NCI-H69 (cell line): ENCODE measurements at places on chromosomes 3 and 15.

DNA sequence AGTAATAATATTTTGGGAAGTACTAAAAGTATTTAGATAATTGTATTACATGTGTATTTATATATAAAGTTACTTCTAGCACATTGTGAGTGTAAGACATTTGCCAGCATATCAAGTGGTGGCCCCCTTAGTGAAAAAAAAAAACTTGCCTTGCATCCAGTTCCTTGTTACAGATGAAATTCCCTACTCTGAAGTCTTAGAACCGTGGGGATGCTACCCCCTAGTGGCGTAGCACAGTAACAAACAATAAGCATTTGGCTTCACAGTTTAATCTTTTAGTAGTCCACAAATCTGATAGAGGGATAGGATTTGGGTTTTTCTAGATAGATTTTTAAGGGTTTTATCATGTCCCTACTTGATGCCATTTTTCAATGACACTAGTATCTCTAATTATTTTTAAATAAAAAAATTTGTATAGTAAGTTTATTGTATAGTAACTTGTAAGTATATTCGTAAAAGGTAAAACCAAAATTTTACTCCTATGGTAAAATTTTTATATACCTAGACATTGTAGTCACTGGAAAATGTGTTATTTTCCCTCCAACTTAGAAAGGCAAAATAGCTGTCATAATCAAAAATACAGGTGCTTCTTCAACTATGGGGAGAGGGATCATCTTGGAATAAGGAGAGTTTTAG, 14.3 kb downstream of the SMC4 start:
- DNase-seq, result peak; percentile 70

DNA sequence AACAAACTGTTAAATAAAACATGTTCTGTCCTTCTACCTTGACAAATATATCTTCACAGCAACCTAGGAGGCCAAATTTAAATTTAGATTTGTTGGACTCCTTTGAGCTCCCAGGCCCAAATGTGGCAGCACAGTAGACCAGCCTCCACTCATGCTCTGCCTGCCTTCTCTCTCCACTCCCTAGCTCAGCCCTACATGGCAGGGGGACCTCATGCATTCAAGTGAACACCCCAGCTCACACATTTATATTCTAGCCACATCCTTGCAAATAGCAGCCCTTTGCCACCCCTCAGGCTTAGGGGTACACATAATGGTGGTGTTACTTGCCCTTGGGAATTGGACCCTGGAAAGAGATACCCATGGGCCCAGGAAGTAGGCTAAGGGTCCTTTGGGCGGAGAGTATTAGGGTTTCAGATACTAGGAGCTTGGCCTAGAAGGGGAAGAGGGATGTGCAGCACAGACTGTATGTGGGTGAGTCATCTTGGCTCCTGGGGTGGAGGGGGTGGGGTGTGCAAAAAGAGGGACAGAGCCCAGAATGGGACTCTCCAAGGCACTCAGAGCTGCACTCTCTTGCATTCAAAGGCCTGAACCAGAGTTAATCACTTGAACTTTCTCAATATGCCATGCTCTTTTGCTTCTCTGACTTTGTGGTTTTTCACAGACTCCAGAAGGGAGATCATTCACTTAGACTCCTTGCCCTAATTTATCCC, 268.4 kb upstream of the ROPN1 start:
- DNase-seq, result peak; percentile 51

GRCh38 chr3:37937156-37937555, 53.4 kb upstream of the VILL start:
- DNase-seq, result no peak

GRCh38 chr15:60720493-60721256, 241.7 kb upstream of the ICE2 start:
- no peak for DNase-seq

- peak; percentile 44 for DNase-seq
Measured at GRCh38 chr15:51816611-51817010, 12.8 kb upstream of the TMOD3 start.

- no peak for DNase-seq
Measured at GRCh38 chr3:134464064-134464688, 21.6 kb downstream of the ANAPC13 start.

DNA sequence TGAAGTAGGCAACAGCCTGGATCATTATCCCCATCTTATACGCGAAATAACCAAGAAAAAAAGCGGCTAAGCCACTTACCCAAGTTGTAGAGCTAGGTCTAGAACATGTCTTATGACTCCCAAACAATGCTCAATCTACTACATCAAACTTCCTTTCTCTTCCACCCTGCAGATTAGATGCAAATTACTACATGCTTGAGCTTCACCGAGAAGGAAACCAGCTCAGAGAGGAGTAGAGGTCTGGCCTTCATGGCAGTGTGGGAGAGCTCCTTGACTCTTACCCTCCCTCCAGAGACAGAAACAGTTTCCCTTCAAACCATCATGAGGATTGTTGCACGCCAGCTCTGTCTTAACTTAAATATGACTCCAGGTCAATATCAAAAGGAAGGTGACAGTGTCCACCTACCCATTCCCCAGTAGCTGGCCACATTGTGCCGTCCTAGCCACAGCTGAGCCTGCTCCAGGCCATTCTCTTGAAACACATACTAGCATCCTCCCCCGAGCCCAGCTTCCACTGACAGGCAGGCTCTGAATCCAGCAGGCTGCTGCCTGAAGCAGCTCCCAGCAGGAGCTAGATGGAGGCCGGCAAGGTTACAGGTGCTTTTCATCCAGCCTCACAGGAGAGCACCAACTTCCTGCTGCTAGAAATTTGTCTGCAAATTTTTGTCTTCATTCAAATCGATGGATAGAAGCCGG, 56.8 kb downstream of the CPN2 start:
- DNase-seq, result peak; percentile 84

DNA sequence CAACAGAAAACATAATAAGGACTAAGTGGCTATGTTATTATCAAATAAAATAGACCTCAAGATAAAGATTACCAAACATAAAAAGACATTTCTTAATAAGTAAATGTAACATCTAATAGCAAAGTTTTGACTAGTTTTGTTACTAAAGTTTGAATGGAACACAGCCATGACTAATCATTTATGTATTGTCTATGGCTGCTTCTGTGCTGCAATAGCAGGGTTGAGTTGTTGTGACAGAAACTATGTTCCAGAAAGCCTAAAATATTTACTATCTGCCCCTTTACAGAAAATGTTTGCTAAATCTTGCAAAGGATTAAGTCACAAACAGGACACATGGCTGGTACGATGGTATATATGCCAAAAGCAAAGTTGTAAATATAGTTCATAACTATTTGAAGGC, 37.9 kb upstream of the MYH15 start:
- no peak for DNase-seq

DNA sequence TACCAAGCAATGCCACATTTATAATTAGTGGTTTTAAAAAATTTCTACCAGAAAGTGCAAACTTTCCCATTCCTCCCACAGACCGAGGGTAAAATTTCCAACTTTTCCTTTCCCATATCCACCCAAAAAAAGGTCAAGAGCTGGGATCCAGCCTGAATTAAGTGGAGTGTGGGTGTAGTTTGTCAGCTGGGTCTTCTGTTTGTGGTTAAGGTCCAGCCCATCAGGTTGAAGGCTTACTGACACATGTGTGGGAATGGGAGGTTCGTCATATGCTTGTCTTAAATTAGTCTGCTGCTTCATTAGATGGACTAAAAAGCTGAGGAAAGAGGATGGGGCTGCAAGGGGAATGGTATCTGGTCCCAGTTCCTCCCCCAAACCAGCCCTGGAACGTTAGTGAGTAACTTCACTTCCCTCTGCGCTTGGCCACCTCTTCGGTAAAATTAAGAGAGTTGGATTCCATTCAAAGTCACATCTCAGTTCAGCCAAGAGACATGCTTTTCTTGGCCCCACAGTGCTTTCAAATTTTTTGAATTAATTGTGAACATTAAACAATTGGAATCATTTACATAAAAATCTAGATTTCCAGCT, 59.0 kb upstream of the PLCL2 start:
- no peak for DNase-seq

DNA sequence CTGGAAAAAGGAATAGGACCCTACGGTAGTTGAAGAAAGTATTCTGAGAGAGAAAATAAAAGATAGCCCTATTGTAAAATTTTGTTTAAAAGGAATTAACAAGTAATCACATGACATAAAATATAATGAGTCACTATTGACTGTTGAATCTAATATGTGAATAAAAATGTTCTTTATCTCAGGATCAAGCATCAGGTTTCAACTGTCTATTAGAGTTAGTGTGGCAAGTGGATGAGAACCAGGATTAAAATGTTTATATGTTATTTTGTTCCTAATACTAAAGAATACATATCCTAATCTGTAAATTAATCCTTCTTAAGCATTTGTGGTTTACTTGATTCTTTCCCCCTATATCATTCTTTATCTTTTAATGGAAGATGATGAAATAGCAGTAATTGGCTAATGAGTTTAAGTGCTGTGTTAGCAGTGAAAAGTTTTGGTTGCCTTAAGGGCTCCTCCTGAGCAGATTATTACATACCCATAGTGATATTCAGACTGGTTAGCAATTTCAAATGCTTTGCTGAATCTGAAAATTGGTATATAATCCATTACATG, 101.8 kb upstream of the BCHE start:
- DNase-seq, result no peak

GRCh38 chr3:161822291-161822690, 325.7 kb downstream of the OTOL1 start:
- DNase-seq, result peak; percentile 64
